Mesothelial cell of epicardium (in vitro differentiated cells): ENCODE measurements at places on chromosomes 2 and 18.
A peak's percentile ranks its signal among the peaks of the same experiment; 100 is the strongest.

- DNase-seq: no peak
Observed at GRCh38 chr18:3610813-3611212, 160.8 kb downstream of the TGIF1 start.

GRCh38 chr2:1942836-1943360 lies 198.6 kb upstream of the PXDN start:
- DNase-seq: no peak

- peak; percentile 19 for DNase-seq
Observed at GRCh38 chr2:236643480-236643879, 73.9 kb downstream of the ACKR3 start.

GRCh38 chr2:28668880-28669279 lies 82.8 kb upstream of the PPP1CB start:
- no peak for DNase-seq

GRCh38 chr18:31760695-31761094 lies at the start of gene SLC25A52:
TSS of gene SLC25A52 (minus strand) at chr18:31760880. CDS start at chr18:31760661, 219 bp downstream.
- DNase-seq: no peak

- DNase-seq: no peak
Observed at GRCh38 chr2:114082731-114083433, 193.0 kb downstream of the ACTR3 start.
